ENCODE measurements at places on chromosomes 3 and 15.

- DNase-seq: peak; percentile 57
Measured at GRCh38 chr15:75238150-75238549, 20.0 kb upstream of the GOLGA6C start.

DNA sequence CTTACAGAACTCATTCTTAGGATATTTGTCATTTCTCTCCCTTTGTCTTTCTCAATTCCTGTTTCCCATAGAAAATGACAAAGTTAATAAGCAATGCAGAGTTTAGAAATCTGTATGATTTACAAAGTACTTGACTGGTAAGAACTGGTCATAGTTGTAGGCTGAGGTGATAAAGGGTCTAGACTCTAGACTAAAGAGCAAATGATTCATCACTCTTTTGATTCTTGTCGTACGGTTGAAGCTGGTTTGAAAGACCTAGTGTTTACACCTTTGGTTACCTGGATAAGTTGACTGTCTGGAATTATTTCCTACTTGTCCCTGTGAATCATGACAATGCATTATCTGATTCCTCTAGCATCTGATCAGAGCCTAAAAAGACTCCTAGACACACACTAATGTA is 58.9 kb upstream of the TP63 start:
- no peak for DNase-seq

DNA sequence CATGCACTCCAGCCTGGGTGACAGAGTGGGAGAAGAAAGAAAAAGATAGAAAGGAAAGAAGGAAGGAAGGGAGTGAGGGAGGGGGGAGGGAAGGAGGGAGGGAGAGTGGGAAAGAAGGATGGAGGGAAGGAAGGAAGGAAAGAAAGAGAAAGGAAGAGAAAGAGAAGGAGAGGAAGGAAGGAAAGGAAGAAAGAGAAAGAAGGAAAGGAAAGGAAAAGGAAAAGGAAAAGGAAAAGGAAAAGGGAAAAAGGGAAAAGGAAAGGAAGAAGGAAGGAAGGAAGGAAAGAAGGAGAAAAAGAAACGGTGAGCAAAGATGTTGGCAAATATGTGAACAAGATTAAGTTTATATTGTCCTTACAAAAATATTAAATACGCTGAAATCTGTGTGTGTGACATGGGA is 36.2 kb upstream of the TICRR start:
- no peak for DNase-seq

GRCh38 chr3:187027531-187028278 is 97.4 kb downstream of the ST6GAL1 start:
- DNase-seq: no peak

- DNase-seq: no peak
Measured at GRCh38 chr15:86399041-86399954, 319.6 kb downstream of the AGBL1 start.

- no peak for DNase-seq
Measured at GRCh38 chr15:63514531-63514943, 10.1 kb downstream of the USP3 start.

- no peak for DNase-seq
Measured at GRCh38 chr3:181966393-181966792, 254.7 kb downstream of the SOX2 start.

DNA sequence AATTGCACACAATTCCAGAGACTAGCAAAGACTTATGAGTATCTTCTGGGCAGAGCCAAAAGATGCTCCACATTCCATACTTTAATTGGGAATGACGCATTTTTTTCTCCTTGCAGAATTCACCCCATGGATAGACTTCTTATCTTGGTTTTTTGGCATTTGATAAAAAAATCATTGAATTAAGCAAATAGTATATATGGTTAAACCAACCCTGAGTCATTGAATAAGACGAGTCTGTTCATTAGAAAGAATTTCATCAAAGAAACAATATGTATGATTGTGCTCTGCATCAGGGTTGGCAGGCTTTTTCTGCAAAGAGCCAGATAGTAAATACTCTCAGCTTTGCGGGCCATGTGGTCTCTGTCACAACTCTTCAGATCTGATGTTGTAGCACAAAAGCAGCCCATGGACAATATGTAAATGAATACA is 9.2 kb upstream of the PDZRN3 start:
- no peak for DNase-seq

DNA sequence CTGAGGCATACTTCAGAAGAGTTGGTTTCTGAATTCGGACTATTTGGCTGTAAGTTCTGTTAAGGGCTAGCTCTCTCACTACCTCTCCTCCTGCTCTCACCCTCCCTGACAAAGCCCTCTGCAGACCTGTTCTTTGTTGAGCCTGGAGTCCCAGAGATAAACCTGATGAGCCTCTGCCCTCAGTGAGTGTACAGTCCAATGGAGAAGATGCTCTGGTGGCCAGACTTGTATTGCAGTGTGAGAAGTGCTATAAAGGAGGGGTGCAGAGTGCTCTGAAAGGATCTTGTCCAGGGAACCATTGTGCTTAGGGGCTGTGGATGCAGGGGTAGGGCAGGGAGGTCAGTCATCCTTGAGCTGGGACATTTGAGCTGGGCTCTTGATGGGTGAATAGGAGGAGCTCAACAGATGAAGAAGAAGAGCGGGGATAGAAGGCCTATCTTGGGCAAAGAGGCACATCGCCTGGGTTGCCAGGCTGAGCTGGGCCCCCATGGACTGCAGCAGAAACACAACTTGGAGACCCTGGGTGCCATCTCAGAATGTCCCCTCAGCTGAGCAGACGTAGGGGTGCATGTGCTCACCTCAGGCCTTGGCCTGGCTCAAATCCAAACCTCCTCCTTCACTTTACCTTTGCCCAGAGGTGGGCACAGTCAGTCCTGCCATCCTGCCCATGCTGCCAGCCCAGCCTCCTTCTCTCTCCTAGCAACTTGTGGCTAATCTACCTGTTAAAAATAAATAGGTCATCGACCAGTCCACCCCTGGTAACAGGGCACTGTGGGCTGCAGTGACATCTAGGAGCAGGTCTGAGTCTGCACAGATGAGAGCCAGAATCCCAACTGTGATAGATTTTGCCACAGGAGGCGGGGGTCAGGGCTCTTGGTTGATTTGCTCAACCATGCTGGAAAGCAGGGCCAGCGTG is 3.3 kb downstream of the CAND2 start:
- DNase-seq: no peak

- DNase-seq: no peak
Measured at GRCh38 chr3:177860184-177860583, 662.9 kb upstream of the TBL1XR1 start.

DNA sequence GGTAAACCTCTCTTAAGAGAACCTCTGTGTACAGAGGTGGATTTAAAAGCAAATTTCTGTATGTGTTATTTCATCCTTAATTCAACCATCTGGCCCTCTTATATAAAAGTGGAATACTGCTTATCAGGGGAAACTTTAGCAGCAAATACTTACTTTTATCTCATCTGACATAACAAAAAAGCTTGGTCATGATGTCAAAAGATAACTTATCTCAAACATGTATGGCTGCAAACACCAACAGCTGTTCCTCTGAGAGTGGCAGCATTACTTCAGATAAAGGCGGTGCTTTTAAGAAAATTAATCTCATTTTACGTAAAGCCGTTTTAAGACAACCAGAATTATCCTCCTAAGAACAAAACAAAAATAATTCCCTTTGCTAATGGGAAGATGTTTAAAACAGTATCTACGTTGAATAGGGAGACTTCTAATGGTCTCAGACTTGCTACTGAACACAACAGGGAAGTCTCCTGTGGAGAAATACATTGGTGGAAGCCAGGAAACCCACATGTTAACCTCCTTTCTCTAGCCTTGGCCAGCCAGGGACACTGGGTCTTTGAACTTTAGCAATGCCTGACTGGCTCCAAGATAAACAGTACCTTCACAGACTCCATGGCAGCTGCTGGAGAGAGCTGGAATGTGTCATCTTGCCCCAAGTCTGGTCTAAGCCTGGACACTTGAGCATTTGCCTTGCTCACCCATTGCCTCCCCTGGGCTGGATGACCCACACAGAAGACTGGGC is 18.1 kb downstream of the ARRDC4 start:
- no peak for DNase-seq

DNA sequence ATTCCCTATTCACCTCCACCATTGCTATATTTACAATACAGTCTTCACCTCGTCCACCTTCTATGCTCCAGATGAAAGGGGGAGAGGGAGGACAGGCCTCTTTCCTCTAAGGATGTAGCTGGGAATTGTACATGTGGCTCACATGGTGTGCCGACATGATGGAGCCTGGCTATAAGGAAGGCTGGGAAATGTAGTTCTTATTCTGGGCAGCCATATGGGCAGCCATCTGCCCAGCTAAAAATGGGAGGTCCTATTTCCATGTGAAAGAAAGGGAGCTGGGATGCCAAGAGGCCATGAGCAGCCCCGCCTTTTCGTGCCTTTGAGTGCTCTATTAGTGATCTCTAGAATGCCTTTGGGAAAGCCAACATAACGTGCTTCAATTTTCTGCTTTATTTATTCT is 27.1 kb upstream of the MGLL start:
- no peak for DNase-seq

DNA sequence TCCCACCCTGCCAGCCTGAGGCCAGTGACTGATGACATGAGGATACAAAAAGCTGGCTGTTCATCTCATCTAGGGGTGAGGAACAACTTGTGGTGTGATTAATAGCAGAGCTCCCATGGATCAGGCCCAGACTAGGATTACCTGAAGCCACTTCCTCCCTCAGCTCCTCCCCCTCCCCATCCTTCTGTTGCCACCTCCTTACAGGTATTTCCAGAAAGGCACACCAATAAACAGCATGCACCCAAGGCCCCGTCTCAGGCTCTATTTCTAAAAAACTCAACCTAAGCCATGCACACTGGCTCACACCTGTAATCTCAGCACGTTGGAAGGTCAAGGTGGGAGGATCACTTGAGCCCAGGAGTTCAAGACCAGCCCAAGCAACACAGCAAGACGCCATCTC is 54.1 kb downstream of the SRGAP3 start:
- no peak for DNase-seq

DNA sequence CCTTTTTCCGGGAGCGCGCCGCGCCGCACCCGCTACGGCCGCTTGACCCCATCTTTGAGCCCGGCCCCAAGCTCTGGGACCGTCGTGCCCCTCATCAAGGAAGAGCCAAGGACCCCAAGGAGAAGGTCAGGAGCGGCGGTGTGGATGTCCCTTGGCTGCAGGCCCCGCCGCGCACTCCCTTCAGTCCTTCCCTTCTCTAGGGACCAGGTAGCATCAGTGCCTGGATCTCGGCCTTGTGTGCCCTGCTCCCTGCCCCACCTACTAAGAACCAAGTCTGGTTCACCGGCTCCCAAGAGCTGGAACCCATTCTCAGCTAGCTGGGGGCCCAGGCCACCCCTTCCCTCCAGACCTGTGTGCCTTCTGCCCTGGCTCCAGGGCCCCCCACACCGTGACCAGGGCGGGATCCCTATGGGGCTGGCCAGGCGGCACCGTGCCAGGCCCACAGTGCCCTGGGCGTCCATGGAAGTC is 69.3 kb upstream of the CGNL1 start:
- no peak for DNase-seq

DNA sequence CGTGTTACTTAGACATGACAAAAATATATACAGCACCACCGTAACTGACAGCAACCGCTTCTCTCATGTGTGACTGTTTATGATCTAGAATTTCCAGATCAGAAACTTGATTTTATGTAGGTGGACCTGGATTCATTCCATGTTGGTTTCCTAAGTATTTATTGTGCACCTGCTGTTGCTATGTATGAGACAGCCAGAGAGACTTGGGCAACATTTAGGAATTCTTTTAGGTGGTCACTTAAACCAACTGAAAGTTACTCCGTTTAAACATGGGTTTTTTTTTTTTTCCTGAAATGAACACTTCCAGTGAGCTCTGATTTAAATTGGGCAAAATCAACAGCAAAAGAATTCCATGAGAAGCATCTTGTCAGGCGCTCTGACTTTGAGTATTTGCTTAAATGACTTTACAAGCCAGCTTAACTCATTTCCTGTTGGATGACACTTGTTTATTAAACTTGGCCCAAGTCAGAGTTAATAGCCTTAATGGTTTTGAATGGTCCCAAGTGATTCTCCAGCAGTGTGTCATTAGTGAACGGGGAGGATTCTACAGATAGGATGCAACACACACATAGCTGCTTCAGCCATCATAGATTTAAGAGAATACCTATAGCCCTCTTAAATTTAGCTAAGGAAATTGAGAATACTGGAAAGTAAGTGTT is 31.8 kb downstream of the MITF start:
- no peak for DNase-seq

- no peak for DNase-seq
Measured at GRCh38 chr3:140501061-140501769, 176.6 kb upstream of the TRIM42 start.

DNA sequence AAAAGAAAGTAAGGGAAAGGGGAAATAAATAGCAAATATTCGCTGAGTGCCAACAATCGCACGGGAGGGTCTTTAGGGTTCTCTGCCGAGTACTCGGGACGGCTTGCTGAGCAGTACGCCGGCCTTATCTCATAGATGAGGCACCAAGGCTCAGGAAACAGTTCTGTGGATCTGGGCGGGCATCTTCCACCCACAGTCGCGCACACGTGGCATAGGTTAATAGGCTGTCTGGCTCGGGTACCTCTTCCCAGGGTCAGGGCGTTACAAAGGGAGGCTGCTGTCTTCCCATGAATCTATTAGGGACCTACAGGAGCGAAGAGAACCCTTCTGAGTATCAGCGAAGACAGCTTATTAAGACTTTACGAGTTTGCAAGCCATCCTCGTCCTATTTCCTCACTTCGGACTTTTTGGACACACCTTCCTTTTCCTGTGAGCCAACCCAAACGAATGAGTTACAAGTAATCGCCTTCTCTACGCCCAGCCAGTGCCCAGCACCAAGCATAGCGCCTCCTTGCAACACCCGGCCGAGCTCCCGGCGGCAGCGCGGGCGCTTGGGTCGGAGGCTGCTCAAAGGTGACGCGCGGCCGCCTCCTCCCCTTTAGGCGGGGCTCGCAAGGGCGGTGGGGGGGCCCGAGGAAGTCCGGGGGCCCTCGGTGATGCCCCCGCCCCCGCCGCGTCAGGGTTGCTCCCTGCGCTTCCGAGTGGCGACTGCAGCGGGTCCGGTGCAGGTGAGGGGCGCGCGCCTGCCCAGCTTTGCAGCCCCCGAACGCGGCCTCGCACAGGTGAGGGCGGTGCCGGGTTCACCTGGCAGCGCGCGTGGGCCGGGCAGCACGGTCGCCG is at the start of gene MCTP2:
TSS of gene MCTP2 (plus strand) at position 679 of the 840 bp plus-strand sequence. CDS start 66,705 bp downstream, outside the sequence.
- DNase-seq: peak; percentile 98

GRCh38 chr15:74789741-74790079 is 7.8 kb downstream of the CSK start:
- DNase-seq: no peak

DNA sequence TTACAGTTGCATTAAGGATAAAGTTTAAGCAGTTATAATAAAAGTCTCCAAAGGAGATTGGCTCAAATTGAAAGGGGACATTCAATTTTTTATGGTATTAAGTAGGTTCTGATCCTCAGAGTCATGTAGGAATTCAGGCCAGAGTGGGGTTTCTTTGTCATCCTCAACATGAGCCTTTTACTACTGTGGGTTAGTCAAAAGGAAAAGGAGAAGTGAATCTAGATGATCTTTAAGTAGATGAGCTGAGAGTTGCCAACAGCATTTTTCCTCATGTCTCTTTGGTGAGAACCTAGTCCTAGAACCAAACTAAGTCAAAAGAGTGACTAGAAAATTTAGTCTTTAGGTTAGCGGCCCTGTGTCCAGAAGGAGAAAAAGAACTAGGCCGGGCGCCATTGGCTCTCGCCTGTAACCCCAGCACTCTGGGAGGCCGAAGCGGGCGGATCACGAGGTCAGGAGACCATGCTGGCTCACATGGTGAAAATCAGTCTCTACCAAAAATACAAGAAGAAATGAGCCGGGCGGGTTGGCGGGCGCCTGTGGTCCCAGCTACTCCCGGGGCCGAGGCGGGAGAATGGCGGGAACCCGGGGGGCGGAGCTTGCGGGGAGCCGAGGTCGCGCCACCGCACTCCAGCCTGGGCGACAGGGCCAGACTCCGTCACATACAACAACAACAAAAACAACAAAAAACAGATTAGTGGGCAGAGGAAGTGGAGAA is 4.2 kb upstream of the CHL1 start:
- no peak for DNase-seq

GRCh38 chr3:137360531-137361201 is 402.9 kb downstream of the IL20RB start:
- no peak for DNase-seq

Measured in natural killer cell treated with Interleukin-12 subunit alpha and Interleukin-12 subunit beta and Interleukin-15 and Interleukin-18, amount 100 ng/mL, for 72 hours (primary cell).